ENCODE measurements at places on chromosomes 11 and 22.

DNA sequence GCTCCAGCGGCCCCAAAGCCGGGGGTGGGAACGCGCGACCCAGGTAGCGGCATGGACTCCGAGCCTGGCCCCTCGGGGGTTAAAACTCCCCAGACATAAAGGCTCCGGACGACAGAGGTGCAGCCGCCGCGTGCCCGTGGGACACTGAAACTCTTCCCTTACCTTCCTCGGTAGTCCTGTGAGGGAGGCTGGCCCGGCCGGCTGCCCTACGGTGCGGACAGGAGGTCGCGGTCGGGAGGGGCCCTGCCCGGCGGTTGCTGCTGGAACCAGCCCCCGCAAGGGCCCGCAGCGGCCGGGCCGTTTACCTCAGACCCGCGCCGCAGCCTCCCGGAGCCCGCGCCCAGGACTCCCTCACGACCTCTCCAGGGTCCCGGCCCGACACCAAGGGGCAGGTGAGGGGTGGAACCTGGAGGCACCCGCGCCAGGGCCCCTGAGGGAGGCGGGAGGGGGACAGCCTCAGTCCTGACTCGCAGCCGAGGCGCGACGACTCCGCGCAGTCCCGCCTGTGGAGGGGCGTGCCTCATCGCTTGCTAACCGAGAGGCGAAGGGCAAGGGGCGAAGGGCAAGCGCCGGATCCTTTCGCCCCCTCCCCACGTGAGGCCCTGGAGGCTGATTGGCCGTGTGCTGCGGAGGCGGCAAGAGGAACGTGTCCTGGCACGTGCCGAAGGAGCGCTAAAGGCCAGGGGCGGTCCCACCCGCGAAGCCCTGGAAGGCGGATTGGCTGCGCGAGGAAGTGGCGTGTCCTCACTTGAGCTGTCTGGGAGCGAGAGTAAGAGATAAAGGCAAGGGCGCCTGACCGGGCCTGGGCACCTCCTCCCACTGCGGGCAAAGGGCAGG, at the start of gene UPB1:
Gene UPB1, plus strand, starts transcription at position 805 of the 837 bp plus-strand sequence. CDS start 72 bp downstream, outside the sequence.
- DNase-seq, result no peak

DNA sequence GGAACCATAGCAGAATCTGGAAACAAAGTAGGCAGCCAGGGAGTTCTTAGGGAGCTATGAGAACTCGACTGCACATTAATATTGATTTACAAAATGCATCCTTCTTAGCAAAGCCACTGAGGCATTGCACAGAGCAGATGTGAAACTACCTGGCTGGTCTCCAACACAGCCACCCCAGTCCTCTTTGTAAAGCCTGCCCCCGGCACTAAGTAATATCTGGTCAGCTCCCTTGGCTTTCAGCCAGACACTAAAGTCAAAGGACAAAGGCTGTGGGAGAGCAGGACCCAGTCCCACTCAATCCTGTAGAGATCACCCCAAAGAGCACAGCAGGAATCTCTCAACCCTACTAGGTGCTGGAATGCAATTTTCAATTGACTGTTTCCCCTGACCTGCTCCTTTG, 12.8 kb downstream of the XRRA1 start:
- no peak for DNase-seq

- DNase-seq, result no peak
Observed at GRCh38 chr11:112961751-112962578, 745 bp downstream of the NCAM1 start.

- DNase-seq, result no peak
Observed at GRCh38 chr11:8201644-8202365, 33.0 kb upstream of the RIC3 start.

DNA sequence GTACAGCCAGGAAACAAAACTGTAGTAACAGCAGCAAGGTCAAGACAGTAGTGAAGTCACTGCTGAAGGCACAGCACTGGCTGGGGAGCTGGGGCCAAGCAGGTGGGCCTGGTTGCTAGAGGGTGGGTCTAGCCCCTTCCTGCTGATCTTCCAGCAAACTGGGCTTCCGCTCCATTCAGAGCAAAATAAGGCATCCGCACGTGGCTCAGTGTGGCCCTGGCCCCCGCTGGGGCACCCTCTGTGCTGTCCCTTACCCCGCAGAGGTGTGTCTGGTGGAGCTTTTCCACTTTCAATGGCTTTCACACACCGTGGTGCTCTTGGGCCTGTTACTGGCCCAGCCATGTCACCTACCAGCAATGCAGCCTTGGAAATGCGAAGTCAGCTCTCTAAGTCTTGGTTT, 162.4 kb upstream of the B3GAT1 start:
- DNase-seq, result no peak

GRCh38 chr22:27344546-27344945, 457.0 kb downstream of the MN1 start:
- no peak for DNase-seq
